Body of pancreas (tissue), 4 donors: ENCODE measurements at places on chromosomes 11 and 22. TPM values are rescaled to one million over a fixed set of nuclear protein-coding genes. Genes with fewer than 3 reads are reported as not detected.

- no peaks in the 10 kb centered on the region for H3K4me1 ChIP-seq
- no peak overlapping the region for H3K27ac ChIP-seq
- H3K4me3 ChIP-seq = no peak overlapping the region
- DNase-seq = no peak
- no peaks in the 10 kb centered on the region for H3K27me3 ChIP-seq
Observed at GRCh38 chr11:69078930-69079605, 30.3 kb downstream of the TPCN2 start.

OR52I1 gene
- total RNA-seq = not detected

GRCh38 chr11:69450064-69450856, 31.2 kb upstream of the LINC01488 start:
- H3K27ac ChIP-seq = no peak overlapping the region
- peaks cover 9% of the 10 kb centered on the region for H3K4me1 ChIP-seq
- H3K27me3 ChIP-seq = no peaks in the 10 kb centered on the region
- no peaks in the 10 kb centered on the region for H3K36me3 ChIP-seq
- H3K4me3 ChIP-seq = no peak overlapping the region

GRCh38 chr11:971731-972365, 46.2 kb downstream of the AP2A2 start:
- no peak overlapping the region for H3K27ac ChIP-seq
- H3K4me3 ChIP-seq = no peak overlapping the region
- H3K27me3 ChIP-seq = no peaks in the 10 kb centered on the region
- DNase-seq = no peak

GRCh38 chr11:65887723-65888162, 528 bp downstream of the FIBP start:
- H3K4me1 ChIP-seq = peaks cover 51% of the 10 kb centered on the region
- peak overlapping the region; percentile 89 for H3K27ac ChIP-seq
- peaks cover 7% of the 10 kb centered on the region for H3K36me3 ChIP-seq
- DNase-seq = no peak
- peak overlapping the region; percentile 51 for H3K4me3 ChIP-seq

CSF2RB gene
- total RNA-seq = 2.0 TPM

TRIM29 gene
- total RNA-seq = 0.26 TPM

DNA sequence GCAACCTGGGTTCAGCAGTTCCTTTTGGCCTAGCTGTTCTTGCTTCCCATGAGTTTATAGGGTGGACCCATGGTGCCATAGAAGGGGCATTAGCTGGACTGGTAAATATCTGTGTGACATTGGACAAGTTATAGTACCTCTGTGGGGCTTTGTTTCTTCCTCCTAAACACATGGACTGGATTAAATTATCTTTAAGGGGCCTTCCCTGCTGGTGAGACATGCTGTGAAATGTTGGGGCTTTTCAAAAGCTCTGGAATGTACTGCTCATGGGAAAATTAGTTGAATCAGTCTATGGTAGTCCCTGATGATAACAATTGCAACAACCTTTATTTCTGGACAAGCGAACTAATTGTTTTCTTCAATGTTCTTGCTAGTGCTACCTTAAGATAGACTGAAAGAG, 276.2 kb downstream of the BLID start:
- no peaks in the 10 kb centered on the region for H3K4me1 ChIP-seq
- no peak for DNase-seq
- H3K36me3 ChIP-seq = no peaks in the 10 kb centered on the region
- no peak overlapping the region for H3K4me3 ChIP-seq
- no peak overlapping the region for H3K27ac ChIP-seq

DNA sequence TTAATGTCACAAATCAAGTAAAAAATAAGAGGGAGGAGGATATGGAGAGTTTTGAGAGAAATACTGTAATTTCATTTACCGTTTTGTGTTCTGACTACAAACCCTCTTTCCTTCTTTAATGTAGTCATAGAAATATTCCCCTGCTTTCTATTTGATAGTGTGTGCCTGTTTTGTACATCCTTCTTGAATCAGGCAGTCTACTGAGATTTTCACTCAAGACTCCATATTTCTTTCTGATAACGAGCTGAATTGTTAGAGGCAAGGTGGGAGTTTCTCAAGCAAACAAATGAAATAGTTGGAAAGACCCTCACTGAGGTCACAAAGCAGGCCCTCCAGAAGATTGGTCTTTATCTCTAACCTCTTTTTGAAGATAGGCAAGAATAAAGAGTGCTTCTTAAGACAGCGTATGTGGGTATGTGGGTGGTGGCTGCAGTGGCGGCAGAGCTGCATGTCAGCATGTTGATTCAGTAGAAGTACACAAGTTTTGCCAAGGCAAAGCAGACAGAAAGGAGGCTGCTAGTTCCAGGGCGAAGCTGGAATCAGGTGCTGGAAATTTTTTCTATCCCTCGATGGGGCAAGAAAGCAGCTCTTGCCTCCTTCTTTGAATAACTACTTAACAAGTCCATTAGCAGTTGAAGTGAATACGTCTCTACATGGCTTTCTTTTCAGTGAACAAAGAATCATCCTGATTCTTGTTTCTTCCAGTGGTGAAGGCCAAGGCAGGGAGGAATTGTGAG, 164.2 kb downstream of the FAM76B start:
- no peaks in the 10 kb centered on the region for H3K27me3 ChIP-seq
- H3K27ac ChIP-seq = no peak overlapping the region
- DNase-seq = no peak
- no peaks in the 10 kb centered on the region for H3K36me3 ChIP-seq
- H3K4me3 ChIP-seq = no peak overlapping the region

DNA sequence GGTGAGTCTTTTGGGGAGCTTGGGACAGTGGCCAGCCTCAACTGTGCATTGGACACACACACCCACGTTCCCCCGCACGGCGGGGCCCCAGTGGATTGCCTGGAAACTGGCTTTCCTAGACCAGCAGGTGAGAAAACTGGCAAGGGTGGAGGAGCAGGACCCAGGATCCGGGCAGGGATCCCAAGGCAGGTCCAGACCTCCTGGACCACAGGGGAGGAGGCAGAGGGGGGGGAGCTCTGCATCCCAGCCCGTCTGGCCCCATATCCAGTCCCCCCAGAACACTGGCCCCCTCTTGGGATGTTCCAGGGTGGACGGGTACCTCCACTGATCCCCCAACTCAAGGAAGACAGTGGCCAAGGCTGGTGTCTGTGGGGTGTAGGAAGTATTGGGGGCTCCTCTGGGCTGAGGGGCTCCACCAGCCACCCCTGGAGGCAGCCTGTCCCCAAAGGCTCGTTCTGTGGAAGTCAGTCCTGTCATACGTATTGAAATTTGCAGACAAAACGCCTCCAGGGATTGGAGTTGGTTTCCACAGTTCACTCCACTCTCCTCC, 89.3 kb upstream of the LINC01488 start:
- H3K4me3 ChIP-seq = no peak overlapping the region
- H3K27me3 ChIP-seq = no peaks in the 10 kb centered on the region

DNA sequence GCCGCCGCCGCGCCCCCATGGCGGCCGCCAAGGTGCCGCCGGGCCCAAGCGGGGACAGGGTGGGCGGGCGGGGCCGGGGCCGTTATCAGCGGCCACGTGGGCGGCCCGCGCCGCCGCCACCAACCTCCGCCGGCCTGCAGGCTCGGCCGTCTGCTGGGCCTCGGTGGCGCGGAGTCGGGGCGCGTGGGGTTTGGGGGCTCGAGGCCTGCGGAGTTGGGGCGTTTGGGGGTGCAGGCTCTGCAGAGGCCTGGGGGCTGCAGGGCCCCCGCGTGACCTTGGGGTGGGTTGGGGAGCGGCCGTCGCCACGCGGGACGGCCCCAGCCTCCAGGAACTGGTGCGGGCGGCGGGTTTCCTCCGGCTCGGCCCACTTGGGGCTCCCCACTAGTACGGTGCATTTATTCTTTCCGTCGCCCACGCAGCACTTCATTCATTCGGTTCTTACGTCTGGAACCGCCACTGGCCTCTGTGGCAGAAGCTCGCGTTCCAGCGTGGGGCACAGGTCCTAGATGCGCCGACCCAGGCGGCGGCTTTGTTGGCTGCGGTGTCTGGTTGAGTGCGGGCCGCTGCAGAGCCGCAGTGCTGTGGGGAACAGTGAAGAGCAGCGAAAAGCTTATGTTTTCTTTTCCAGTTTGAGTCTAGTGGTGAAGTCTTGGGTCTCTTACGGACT, 740 bp upstream of the TRMT2A start:
- peaks cover 48% of the 10 kb centered on the region for H3K4me1 ChIP-seq
- H3K36me3 ChIP-seq = no peaks in the 10 kb centered on the region
- H3K27ac ChIP-seq = peak overlapping the region; percentile 93
- DNase-seq = peak; percentile 43

FEN1 gene
- 3.4 TPM for total RNA-seq

DNA sequence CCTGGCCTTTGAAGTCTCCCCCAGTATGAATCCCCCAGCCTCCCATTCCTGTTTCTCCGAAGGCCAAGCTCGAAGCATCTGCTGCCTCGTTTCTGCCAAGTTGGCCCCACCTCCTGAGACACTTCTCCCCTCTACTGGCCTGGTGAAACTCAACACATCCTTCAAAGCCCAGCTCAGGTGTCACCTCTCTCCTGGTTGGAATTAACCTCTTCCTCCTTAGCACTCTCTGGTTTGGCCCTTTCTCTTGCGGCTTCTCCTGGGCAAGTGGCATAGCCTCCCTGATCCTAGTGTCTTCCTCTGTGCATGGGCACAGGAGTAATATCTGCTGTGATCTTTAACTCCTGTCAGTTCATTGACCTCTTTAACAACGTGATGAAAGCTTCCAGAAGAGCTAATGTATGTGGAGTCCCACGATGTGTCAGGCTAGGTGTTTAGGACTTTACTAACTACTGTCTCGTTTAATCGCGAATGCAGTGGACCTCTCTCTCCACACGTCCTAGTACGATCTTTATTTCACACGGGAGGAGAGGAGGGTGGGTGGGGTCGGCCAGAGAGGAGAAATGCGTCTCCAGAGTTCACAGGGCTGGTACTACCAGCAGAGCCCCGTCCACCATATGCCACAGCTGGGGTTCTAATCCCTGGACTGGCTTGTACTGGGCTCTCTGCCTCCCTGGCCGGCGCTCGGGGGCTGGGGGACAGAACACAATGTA, 826 bp upstream of the PTPRJ start:
- H3K4me3 ChIP-seq = no peak overlapping the region
- no peaks in the 10 kb centered on the region for H3K36me3 ChIP-seq
- no peaks in the 10 kb centered on the region for H3K27me3 ChIP-seq
- peak; percentile 25 for DNase-seq
- peak overlapping the region; percentile 83 for H3K27ac ChIP-seq

CLTCL1 gene
- 0.66 TPM for total RNA-seq

- H3K27ac ChIP-seq = no peak overlapping the region
- DNase-seq = no peak
- peaks cover 30% of the 10 kb centered on the region for H3K4me1 ChIP-seq
- no peaks in the 10 kb centered on the region for H3K36me3 ChIP-seq
- H3K27me3 ChIP-seq = no peaks in the 10 kb centered on the region
Observed at GRCh38 chr11:19982774-19983495, 177.3 kb downstream of the DBX1 start.

- DNase-seq = no peak
- no peak overlapping the region for H3K4me3 ChIP-seq
- H3K36me3 ChIP-seq = no peaks in the 10 kb centered on the region
- no peak overlapping the region for H3K27ac ChIP-seq
- H3K27me3 ChIP-seq = no peaks in the 10 kb centered on the region
- H3K4me1 ChIP-seq = no peaks in the 10 kb centered on the region
Observed at GRCh38 chr11:129720156-129720555, 95.5 kb upstream of the TMEM45B start.

DNA sequence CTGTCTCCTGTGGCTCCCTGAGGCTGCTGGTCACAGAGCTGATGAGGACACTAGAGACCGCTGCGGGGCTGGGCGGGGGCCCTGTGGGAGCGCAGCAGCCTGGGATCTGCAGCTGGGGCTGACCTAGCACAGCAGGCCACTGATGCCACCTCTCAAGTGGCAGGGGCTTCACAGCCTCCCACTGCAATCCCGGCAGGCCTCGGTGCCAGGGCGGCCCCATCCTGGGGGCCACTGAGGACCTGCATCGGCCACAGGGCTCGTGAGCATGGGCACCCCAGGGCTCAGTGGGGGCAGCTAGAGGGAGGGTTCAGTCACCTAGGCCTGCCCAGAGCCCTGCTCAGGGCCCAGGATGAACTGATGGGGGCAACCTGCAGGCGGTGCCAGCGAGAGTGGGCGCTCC, 14.6 kb upstream of the CCDC188 start:
- no peak overlapping the region for H3K27ac ChIP-seq
- no peaks in the 10 kb centered on the region for H3K27me3 ChIP-seq
- H3K4me3 ChIP-seq = no peak overlapping the region

LMNTD2 gene
- total RNA-seq = 6.0 TPM

- H3K4me3 ChIP-seq = no peak overlapping the region
- H3K27me3 ChIP-seq = no peaks in the 10 kb centered on the region
- DNase-seq = peak; percentile 25
- no peaks in the 10 kb centered on the region for H3K4me1 ChIP-seq
- no peak overlapping the region for H3K27ac ChIP-seq
Observed at GRCh38 chr11:76269247-76269646, 62.9 kb upstream of the WNT11 start.

GRK2 gene
- 27.4 TPM for total RNA-seq

BIRC3 gene
- total RNA-seq = 13.2 TPM

GRCh38 chr11:130600616-130601015, 152.2 kb downstream of the ADAMTS15 start:
- H3K27me3 ChIP-seq = no peaks in the 10 kb centered on the region
- no peak for DNase-seq
- H3K27ac ChIP-seq = no peak overlapping the region
- H3K36me3 ChIP-seq = no peaks in the 10 kb centered on the region
- H3K4me1 ChIP-seq = no peaks in the 10 kb centered on the region

GRCh38 chr11:44948155-44948554, 2.5 kb downstream of the TP53I11 start:
- DNase-seq = no peak
- no peaks in the 10 kb centered on the region for H3K27me3 ChIP-seq

DNA sequence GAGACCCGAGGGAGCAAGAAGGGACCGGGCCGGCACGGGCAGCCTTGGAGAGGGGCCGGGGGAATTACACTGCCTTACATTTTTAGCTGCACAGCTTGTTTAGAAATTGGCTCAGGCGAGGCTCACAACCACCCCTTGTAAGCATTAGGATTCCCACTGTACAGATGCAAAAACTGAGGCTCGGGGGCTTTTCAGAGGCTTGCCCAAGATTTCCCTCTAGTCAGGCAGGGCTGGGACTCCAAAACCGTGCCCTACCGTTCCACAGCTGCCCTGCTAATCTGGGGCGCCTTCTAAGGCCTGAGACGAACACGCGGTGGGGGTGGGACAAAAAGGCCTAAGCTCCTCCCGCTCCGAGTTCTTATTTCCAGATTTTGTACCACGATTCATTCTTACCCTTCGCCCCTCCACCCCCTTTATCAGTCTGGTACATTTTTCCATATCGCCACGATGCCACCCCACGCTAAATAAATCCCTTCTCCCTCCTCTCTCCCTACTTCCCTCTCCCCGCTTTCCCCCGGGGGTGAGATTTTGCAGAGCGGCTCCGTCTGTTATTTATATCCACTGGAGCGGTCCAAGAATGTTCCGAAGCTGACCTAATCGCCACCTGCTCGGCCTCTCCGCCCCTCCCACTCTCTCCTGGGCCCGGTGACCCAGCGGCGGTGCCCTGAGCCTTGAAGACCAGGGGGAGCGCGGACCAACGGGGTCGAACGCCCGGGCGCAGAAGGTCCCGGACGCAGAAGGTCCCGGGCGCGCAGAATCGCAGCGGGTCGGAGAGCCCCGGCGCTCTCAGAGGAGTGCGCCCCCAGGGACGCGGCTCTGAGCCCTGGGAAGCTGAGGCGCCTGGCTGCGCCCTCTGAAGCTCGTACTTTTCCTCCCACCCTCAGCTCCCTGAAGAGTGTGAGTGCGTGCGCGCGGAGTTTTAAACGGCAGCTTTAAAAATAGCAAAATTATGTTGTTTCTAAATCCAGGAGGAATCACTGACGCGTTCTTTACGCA, 764 bp upstream of the PACSIN3 start:
- no peak overlapping the region for H3K4me3 ChIP-seq
- H3K27me3 ChIP-seq = no peaks in the 10 kb centered on the region
- H3K27ac ChIP-seq = peak overlapping the region; percentile 85
- H3K36me3 ChIP-seq = no peaks in the 10 kb centered on the region
- peak; percentile 81 for DNase-seq

GRCh38 chr11:105152560-105152959, 13.0 kb upstream of the CARD18 start:
- no peak overlapping the region for H3K27ac ChIP-seq
- H3K27me3 ChIP-seq = no peaks in the 10 kb centered on the region

RFPL1 gene
- not detected for total RNA-seq

CDCA5 gene
- total RNA-seq = not detected
